ENCODE measurements at places on chromosomes 7 and 10. TPM values are rescaled to one million over a fixed set of nuclear protein-coding genes. Genes with fewer than 3 reads are reported as not detected.

DNA sequence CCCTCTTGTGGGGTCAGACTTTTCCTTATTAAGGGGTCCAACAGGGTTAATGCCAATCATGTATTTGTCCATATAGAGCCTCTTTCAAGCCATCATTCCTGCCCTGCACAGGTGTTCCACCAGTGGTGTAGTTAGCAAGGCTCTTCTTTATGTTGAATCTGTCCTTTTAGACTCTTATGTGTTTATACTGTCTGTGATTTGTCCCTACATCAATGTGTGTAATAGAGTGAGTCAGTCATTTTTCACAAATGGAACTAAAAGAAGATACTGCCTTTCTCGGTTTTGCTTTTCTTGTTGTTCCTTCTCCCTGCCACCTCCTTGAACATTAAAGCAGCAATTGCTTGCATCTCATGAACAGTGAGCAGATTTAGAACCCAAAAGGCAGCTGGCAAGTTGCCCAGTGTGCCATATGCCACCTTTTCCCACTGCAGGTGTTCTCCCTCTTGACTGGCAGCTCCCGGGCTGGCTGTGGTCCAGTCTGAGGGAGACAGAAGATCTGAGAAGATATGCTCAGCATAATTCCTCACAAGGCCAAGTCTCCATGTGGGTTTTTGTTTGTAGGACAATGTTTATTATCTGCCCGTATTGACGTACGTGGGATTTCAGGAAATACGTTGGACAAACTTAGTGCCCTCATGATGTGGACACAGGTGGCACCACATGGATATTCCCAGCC is 154.1 kb downstream of the LHFPL3 start:
- DNase-seq: no peak

DNA sequence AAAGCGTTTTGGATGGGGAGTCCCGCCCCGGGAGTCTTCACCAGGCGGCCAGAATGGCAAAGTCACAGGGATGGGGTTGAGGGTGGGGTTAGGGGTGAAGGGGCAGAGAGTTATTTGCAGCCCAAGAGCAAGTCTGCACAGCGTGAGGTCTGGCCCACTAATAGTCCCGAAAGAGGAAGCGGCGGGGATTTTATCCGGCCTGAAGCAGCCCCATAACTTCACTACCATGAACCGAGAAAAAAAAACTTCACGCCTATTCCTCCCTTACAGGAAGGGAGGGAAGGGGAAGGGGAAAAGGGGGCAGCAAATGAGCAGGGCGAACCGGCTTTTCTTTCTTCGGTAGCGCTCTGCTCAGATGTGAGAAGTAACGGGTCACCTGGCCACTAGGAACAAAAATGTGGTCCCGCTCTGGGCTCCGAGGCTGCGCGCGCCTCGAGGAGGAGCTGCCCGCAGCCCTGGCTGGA is 712 bp downstream of the ITPRIP start:
- DNase-seq: peak; percentile 51

GRCh38 chr10:1486841-1487687 is 250.3 kb downstream of the ADARB2 start:
- no peak for DNase-seq

DNA sequence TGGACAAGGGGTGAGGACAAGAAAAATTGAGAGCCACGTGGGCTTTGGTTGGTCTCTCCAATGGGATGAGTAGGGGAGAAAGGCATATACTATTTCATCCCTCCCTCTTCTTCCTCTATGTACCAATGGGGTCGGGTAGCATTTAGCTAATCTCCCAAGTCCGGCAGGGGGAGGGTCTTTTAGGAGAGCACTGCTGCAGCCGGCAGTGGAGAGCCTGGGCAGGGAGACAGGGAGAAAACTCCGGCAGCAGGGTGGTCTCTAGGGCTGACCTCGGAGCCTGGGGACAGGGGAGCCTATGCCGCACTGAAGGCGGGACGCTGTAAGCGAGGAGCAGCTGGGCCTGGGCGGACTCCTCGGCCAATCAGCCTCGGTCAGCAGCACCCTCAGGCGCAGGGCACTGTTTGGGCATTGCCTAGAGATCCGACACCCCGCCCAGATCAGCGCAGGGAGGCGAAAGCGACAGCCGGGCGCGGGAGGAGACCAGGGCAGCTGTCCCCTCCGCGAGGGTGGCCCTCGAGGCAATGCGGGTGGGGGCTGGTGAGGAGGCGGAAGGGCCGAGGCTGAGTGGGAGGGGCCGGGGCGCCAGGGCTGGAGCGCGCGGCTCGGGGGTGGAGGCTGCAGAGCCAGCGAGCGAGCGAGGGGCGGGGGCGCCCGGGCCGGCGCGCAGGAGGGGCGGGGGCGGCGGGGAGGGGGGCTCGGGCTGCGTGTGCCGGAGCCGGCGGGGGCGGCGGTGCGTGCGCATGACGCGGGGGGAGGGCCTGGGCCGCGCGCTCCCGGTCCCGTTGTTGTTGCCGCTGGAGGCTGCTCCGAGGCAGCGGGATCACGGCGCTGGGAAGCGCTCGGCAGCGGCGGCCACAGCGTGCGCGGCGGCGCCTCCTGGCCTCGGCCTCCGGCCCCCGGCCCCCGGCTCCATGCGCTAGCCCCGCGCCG is at the start of gene AGAP3:
TSS of gene AGAP3 (plus strand) at position 785 of the 930 bp plus-strand sequence. CDS start 267 bp downstream, outside the sequence.
- peak; percentile 59 for DNase-seq

DNA sequence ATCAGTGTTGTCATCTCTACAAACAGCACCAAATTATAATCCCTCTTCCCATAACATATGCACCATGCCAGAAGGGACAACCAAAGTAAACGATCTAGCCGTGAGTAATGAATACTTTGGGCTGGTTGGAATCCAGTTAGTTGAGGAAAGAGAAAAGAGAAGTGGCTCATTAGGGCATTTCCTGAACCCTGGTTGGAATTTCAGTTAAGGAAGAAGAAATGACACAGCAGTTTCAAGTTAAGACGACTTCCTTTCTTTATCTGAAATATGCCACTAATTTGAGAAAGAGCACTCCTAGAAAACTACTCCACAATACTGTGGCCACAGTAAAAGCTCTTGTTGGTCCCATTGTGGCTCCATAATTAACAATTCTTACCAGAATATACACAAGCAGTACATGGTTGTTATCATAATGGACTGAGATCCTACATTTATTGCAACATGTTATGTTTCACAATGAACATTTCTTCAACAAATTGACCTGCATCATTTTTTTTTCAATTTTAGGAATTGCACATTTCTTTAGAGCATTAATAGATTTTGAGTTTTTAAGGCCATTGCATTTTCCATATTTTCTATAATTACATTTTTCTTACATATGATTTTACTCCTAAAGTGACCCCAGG is at the start of gene TFEC:
TSS of gene TFEC (minus strand) at position 113 of the 626 bp plus-strand sequence. CDS start 46,322 bp downstream, outside the sequence.
- DNase-seq: peak; percentile 31

DNA sequence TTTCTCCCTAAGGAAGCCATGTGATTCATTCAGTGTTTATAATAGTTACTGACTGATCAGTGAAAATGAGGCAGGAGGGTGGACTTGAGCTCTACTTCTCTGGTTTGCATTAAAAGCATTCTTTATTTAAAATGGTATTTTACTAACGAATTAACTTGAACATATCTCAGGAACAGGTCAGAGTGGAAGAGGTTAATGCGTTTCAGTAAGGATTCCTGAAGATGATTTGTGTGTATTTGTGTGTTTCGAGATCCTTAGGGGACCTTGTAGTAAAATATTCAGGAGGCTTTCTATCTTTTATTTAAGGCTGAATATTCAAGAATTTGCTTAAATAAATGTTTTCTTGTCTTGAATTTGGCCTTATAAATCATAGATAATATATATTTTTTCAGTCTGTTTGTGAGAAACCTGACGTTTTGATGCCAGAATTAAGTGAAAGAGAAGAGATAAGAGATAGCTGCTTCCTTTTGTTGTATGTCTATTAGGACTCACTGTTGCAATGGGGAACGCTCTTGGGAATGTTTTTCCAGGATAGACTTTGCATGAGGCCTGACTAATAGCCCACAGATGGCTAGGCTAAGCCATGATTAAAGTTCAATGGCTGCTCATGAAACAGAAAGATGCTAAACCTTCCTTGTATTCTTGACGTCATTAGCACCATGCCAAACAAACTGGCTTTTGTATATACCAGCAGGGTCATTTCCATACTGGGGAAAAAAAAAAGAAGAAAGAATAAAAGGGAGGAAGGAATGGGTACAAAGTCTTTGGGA is 93.8 kb upstream of the MTPN start:
- no peak for DNase-seq

DNA sequence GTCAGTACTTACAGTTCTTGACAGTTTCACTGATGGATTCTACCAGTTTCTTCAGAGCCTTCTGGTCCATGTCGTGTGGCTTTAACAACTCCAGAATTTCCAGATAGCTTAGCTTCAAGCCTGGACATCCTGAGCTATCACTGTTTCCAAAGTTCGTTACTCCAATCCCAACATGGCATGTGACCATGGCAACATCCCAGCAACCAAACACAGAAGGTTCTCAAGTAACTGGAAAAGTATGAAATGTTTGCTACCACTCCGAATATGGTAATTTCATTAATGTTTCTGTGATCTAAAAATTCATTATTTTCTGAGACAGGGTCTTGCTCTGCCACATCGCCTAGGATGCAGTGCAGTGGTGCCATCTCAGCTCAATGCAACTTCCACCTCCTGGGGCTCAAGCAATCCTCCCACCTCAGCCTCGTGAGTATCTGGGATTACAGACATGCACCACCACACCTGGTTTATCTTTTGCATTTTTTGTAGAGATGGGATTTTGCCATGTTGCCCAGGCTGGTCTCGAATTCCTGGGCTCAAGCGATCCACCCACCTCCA is 29.3 kb downstream of the RBM48 start:
- DNase-seq: no peak

GRCh38 chr10:18404530-18404929 is 246.9 kb downstream of the NSUN6 start:
- no peak for DNase-seq

DNA sequence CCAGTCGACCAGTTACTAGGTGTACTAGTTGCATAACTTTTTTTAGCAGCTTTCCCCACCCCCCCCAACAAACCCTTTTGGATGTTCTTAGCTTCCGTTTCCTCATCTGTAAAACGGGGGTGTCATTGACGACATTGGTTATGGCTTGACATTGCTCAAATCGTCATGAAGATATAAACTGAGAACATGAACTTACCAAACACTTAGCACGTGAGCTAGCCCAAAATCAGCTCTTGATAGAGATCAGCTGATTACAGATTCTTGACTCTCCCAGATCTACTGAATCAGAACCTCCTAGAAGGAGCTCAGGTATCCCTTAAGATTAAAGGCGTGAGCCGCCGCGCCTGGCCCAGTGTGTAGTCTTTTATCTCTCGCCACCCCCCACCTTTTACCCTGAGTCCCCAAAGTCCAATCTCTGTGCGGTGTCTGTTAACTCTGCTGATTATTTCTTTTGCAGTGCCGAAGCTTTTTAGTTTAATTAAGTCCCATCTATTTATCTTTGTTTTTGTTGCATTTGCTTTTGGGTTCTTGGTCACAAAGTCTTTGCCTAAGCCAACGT is 1.0 kb upstream of the GNA12 start:
- no peak for DNase-seq

DNA sequence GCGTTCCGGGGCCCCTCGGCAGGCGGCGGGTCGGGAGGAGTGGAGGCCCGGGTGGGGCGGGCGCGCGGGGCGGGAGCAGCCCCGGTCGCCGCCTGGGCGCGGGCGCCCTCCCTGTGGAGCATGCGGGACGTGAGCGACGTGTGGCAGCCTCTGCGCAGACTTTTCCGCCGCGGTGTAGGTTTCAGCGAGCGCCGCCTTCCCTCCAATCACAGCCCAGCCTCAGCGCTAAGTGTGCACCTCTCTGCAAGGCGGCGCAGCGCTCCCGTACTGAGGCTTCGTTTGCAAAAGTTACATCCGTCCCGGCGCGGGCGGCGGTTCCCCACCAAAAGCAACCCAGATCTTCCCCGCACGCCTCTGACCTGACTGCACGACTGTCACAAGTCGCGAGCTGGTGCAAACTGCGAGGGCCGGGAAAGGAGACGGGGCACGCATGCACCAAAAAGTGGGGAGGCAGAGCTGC is 1.2 kb upstream of the PFKFB3 start:
- DNase-seq: no peak

- no peak for DNase-seq
Observed at GRCh38 chr10:71749396-71749795, 23.9 kb downstream of the VSIR start.

DNA sequence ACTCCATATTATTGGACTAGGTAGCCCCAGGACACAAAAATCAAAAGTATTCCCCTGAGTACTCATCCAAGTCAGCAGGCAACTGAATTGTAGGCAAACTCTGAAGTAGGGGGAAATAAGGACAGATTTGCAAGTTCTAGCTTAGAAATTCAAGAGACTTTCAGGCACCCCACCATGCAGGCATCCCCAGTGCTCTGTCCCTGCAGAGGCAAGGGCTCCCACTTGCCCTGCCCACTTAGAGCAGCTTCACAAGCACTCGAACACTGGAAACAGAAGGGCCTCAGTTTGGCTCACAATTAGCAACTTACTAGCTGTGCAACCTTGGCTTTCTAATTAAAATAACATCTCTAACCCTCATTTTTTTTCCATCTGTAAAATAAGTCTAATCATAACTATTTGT is 209.2 kb downstream of the C7orf25 start:
- DNase-seq: no peak

GRCh38 chr10:42921951-42922350 is 139.4 kb downstream of the BMS1 start:
- DNase-seq: no peak

- DNase-seq: no peak
Observed at GRCh38 chr10:45423976-45424499, 50.0 kb downstream of the ALOX5 start.

DNA sequence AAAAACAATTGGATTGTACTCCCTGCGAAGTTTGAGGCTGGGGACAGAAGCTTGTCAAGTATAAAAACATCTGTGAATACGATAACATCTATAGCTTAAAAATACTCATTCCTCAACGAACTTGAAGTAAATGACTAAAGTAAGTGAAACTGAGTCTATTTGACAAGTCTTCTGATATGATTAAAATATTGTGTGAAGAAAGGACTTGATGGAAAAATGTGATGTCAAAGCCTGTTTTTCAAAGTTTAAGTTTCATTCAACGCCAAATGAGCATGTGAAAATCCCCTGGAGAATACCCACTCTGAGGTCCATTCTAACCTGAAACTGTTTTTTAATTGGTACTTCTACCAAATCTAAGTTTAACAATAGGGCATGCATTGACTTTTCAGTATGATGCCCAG is 122.3 kb upstream of the MDFIC start:
- no peak for DNase-seq

Gene ITPRID1
- not detected for total RNA-seq

Gene ENTPD7
- total RNA-seq: 23.7 TPM

Gene KLLN
- total RNA-seq: 0.41 TPM

Gene SRGN
- total RNA-seq: 182 TPM

Gene CRYGN
- 1.2 TPM for total RNA-seq

Gene HSPA12A
- 9.7 TPM for total RNA-seq

Gene CEP55
- total RNA-seq: 193 TPM

Gene LRMDA
- total RNA-seq: 0.07 TPM

Gene RPA3
- total RNA-seq: 89.1 TPM
